ENCODE measurements at places on chromosomes 6 and 20.

DNA sequence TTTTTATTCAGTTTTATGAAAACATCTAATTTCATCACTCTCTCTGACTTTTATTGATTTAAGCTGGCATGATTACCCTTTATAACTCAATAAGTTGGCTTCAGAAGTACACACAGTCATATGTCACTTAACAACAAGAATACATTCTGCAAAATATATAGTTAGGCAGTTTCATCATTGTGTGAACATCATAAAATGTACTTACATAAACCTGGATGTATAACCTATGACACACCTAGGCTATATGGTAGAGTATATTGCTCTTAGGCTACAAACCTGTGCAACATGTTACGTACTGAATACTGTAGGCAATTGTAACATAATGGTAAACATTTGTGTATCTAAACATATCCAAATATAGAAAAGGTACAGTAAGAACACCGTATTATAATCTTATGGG, 362.2 kb upstream of the BTBD3 start:
- DNase-seq, result no peak

- no peak for DNase-seq
These were observed 20.9 kb downstream of the FARS2 start for GRCh38 chr6:5282191-5282623.

DNA sequence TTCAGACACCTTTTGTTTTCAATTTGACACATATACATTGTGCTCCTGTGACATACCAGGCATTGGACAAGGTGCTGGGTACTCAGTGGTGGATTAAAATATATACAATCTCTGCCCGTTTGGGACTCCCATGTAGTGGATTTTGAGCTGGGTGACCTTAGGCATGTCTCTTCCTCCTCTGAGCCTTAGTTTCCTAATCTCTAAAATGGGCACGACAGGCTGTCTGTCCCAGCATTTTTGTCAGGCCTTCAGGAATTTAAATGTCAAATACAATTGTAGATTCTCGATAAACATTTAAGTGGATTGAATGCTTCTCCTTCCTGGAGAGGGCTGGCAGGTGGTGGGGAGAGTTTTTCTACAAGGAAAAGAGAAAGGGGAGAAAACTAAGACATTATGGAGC, 22.6 kb downstream of the CDH22 start:
- DNase-seq, result no peak

DNA sequence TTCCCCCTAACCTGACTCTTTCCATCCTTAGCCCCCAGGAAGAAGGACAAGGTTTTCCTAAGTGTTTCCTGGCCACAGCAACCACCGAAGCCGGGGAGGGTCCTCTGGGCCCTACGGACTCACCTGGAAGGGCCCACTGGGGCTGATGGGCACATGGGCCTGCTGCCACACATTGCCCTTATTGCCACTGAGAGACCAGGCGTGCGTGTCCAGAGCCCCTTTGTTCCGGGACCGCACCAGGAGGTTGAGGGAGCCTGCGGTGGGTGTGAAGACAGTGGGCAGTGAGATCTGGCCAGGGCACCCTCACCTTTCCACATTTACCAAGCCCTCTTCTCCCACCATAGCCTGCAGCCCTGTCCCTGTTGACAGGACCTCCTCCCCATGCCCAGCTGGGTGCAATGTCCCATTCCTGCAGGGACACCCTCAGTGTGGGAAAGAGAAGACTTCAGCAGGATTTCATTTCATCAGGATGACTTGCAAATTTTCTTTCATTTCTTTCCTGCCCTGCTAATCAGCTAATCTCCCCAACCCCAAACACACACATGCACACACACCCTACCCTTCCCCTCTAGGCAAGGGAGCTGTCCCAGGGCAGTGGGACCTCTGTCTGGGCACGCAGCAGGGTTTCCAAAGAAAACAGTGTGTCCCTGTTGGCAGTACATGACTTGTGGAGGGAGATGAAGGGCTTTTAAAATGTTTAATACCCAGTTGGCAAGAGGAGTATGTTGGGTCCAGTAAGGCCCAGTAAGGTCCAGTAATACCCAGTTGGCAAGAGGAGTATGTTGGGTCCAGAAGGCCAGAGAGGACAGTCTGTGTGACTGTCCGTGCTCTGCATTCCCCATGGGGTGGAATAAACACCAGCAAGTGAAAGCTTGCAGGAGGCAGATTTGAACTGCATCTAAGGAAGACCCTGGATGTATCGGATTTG, 59.0 kb downstream of the MDGA1 start:
- DNase-seq, result no peak

GRCh38 chr6:84777888-84778287, 13.5 kb upstream of the TBX18 start:
- no peak for DNase-seq

- DNase-seq, result no peak
These were observed 19.4 kb downstream of the COL11A2 start for GRCh38 chr6:33172688-33173534.

DNA sequence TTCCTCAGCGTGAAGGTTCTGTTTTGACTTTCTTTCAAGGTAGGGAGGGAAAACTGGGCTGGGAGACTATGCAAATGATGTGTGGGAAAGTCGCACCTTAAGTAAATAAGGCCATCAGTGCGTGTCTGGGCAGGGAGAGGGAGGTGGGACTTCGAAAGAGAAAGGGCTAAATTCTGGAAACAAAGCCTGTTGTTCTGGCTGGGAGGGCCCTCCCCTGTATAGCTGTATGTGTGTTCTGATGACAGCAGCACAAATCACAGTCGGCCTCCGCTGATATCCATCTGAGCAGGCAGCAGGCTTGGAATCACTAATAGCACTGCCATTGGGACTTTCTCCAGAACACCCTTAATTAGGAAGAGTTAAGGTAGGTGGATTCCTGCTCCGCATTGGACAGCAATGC, 19.2 kb downstream of the JAG1 start:
- no peak for DNase-seq

- no peak for DNase-seq
These were observed 620 bp upstream of the DEK start for GRCh38 chr6:18264923-18265377.
